Ascending aorta (tissue), 2 donors: ENCODE measurements at places on chromosomes 16 and 17.

DNA sequence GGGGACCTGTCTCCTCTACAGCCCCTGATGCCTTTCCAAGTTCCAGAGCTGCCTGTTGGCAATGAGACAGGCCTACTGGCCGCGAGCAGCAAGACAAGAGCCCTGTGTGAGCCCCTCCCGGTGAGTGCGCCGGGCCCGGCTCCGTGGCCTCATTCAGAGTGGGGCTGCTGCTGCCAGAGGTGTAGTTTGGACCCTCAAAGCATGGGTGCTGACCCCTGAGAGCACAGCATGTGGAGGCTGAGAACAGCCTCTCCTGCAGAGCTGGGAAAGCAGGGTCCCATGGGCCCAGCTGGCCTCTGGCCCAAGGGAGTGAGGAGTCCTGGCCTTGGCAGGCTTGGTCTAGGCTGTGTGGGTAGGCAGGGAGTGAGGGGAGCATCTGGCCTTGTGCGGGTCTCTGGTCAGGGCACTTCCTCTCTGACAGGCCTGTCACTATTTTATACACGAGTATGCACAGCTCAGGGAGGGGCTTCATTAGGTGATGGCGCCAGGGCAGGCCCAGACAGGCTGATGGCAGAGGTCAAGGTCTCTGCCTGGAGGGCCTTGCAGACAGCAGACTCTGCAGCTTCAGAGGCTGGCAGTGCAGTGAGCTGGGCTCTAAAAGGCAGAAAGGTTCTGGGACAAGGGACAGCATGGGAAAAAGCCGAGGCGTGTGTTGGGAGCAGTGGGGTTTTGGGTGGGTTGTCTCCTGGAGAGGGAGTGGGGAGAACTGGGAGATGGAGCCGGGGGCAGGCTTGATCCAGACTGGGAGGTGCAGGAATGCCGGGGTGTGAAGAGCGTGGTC lies 43.4 kb downstream of the ADCY7 start:
- DNase-seq = no peak
- H3K36me3 ChIP-seq = peaks cover 28% of the 10 kb centered on the region
- no peak overlapping the region for H3K27ac ChIP-seq
- no peaks in the 10 kb centered on the region for H3K27me3 ChIP-seq

DNA sequence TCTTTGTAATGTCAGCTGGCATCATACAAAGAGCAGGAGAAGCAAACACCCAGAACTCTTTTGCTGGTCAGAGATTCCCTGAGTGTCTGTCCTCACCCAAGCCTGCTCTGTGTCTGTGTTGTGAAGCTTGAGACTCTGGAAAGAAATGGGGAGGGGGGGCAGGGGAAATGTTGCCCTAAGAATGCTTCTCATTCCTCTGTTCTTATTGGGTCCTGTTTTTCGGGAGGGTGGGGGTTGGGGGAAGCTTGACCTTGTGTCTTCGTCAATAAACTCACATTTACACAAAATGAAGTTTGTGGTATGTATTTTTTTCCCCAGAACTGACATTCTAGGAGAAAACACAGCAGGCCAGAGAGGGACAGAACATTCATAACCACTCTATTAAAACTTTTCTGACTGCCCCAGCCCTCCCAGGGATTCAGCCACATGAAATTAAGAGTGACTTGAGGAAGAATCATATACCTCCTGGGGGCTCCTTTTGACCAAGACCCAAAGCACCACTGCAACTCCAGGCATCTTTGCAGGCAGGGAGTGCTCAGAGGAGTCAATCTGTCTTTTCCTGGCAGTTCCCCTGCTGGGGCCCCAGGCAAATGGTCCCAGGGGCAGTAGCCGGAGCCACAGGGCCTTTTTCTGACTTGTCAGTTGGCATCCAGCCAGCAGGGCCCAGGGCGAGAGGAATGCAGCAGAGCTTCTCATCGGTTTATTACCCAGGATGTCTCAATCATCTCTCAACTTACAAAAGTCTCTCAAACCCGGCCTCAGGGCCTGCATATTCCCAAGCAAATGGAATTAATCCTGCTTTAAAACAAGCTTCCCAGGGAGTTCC lies 5.1 kb upstream of the RASL10B start:
- peaks cover 10% of the 10 kb centered on the region for H3K4me1 ChIP-seq
- no peak overlapping the region for H3K4me3 ChIP-seq
- no peak overlapping the region for H3K27ac ChIP-seq
- DNase-seq = peak; percentile 68
- no peaks in the 10 kb centered on the region for H3K27me3 ChIP-seq

DNA sequence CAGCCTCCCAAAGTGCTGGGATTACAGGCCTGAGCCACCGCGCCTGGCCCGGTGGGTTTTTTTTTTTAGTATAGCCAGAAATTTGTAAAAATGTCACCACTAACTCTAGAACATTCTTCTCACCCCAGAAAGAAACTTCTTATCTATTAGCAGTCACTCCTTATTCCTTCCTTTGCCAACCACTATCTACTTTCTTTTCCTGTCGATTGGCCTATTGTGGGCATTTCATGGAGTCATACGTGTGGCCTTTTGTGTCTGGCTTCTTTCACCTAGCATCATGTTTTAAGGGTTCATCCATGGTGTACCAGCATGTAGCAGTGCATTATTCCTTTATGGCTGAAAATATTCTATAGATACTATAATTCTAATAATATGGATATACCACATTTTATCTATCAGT lies 3.6 kb downstream of the CYB5D2 start:
- no peaks in the 10 kb centered on the region for H3K4me1 ChIP-seq
- no peak for DNase-seq
- H3K36me3 ChIP-seq = peaks cover 12% of the 10 kb centered on the region
- H3K27ac ChIP-seq = no peak overlapping the region

DNA sequence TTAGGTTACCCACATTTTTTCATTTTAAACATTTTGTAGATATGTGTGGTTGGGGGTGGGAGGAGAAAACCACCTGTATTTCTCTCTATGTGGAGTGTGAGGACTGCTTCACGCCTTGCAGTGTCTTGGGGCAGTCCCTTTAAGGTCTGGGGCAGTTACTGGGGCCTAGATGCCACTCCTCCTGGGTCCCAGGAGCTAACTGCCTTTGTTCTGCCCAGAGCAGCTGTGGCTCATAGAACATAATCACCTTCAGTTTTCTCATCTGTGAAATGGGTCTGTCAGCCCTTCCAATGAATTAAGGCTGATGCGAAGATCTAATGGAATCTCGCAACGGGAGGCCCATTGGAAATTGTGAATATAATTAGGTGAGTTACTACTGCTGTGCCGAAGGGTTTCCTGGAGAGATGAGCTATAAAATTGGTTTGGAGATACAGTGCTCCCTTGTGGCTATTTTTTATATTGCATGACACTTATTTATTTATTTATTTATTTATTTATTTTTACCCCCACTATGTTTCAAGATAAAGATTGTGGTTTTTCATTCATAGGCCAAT lies 22.9 kb downstream of the DHRS7C start:
- no peak overlapping the region for H3K4me3 ChIP-seq
- no peaks in the 10 kb centered on the region for H3K27me3 ChIP-seq
- H3K4me1 ChIP-seq = no peaks in the 10 kb centered on the region
- H3K27ac ChIP-seq = no peak overlapping the region
- no peak for DNase-seq

- no peak overlapping the region for H3K27ac ChIP-seq
- H3K27me3 ChIP-seq = no peaks in the 10 kb centered on the region
- DNase-seq = no peak
- no peaks in the 10 kb centered on the region for H3K36me3 ChIP-seq
- no peak overlapping the region for H3K4me3 ChIP-seq
Measured at GRCh38 chr16:19749571-19750080, 31.6 kb downstream of the IQCK start.

- no peaks in the 10 kb centered on the region for H3K36me3 ChIP-seq
- H3K27ac ChIP-seq = no peak overlapping the region
- no peaks in the 10 kb centered on the region for H3K4me1 ChIP-seq
- no peak overlapping the region for H3K4me3 ChIP-seq
- DNase-seq = no peak
- no peaks in the 10 kb centered on the region for H3K27me3 ChIP-seq
Measured at GRCh38 chr16:86892509-86892908, 314.2 kb downstream of the FOXL1 start.

GRCh38 chr16:81797443-81797842 lies 18.4 kb downstream of the PLCG2 start:
- H3K36me3 ChIP-seq = no peaks in the 10 kb centered on the region
- no peak for DNase-seq
- no peak overlapping the region for H3K27ac ChIP-seq
